ENCODE measurements at places on chromosomes 13 and 19.

GRCh38 chr19:7859831-7860713 is 14.1 kb downstream of the PRR36 start:
- DNase-seq = peak; percentile 60

DNA sequence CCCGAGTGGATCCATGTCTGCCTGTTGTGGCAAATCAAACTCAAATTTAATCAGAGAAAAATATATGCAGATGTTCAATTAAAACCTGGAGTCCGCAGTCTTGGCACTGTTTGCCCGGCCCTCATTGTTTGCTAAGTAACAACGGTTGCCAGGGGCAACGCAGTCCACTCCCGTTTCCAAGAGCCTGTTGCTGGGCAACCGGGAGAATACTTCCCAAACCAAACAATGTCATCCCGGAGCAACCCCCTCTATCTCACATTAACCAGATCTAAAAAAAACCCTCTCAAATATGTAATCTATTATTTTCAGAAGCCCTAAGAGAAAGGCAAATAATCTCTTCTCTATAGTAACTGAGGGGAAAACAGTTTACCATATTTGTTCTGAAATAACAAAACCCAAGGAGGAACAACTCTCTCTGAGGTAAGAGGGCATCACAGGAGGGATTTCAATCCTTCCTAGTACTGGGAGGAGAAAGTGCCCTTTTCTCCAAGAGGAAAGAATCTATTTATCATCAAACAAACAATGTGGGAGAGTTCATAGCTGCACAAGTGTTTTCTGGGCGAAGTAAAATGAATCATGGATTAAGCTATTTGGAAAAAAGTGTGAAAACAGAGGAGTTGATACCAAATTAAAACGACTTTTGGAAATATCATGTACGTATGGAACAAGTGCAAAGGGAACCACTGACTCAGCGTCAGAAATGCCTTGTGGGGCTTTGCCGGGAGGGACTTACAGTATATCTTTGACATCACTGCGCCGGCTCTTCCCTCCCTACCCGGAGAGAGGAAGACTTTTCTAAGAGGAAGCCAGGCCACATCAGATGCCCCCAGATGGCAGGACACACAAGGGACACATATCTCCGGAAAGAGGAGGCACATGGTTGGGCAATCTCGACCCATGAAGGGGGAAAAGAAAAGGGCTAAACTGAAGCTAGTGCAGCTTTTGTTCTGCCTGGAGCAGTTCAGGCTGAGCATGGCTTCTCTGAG is 43.3 kb downstream of the RFX2 start:
- DNase-seq = peak; percentile 91

DNA sequence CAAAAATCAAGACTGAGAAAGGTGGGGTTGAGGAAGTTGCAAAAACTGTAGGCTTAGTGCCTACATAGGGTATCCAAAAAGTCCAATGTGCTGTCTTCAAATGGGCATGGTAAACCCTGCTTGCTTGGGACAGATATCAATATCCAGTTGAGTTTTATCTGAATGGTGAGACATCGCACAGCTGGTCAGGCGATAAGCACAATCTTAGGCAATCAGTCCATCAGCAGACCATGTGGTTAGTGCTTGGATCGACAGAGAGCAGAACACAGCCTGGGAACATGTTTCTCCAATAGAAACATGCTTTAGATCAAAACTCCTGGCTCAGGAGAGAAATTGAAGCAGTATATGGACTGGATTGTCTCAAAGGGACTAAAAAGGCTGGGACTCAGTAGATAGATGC is 151.3 kb upstream of the IPO5 start:
- no peak for DNase-seq

DNA sequence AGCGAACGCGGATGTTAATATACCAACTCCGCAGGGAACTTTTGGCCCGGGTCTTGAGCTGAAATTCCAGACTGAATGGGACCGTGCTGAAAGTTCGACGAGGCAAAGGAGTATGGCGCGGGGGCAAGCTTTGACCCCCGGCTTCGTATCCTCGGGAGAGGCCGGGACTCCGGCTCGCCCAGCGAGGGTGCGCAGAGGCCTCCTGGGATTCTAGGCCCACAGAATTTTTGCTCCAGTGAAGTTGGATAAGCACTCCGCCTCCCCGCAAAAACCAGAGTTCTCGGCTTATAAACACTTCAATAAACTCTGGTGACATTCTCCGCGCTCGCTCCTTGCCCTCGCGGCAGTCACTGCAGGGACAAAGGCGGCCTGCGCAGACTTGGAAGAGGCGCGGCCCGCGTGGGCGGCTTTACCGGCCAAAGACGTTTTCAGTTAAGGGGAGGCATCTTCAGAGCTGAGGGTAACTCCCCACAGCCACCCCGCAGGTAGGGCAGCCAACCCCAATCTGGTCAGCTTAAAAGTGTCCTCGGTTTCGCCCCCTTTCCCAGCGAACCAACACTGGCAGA is 112.6 kb downstream of the KCNRG start:
- DNase-seq = no peak

GRCh38 chr13:84641491-84641890 is 759.2 kb upstream of the SLITRK1 start:
- DNase-seq = no peak

DNA sequence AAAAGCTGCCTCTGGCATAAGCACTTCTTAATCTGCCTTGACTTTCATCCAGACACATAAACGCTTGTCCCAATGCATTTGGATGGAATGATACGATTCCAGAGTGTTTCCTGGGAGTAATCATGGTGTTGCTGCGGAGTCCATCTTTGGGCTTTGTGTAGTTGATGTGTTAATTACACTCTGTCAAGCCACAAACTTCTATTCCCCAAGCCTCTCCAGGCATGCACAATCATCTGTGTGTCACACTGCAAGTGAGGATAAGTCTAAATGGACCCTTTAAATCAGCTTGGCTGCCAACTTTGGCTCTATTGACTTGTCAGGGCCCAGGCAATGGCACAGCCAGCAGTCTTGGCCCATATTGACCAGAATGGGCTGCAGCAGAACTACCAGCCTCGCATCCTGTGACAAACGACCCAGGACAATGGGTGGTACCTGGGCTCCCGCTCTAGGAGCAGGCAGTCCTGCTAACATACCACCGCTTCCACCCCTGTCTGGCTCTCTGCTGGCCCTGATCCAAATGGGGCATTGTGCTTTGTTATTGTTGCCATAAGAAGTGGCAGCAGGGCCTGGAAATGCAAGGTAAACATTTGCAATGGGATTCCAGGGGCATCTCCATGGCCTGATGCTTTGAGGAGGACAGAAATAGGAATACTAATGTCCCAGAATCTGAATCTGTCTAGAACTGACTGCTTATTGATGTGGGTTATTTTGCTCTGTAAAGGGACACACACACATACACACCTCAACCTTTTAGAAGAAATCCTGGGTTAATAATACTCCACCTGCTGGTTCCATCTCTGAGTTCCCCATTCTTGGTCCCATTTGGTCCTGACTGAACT is 127.2 kb downstream of the DNAJC15 start:
- DNase-seq = no peak

GRCh38 chr19:28549680-28550277 is 663.2 kb downstream of the UQCRFS1 start:
- no peak for DNase-seq

- DNase-seq = no peak
Observed at GRCh38 chr19:55305491-55305890, 19.6 kb downstream of the TMEM150B start.

- no peak for DNase-seq
Observed at GRCh38 chr13:114032126-114032799, 58.4 kb upstream of the C13orf46 start.

DNA sequence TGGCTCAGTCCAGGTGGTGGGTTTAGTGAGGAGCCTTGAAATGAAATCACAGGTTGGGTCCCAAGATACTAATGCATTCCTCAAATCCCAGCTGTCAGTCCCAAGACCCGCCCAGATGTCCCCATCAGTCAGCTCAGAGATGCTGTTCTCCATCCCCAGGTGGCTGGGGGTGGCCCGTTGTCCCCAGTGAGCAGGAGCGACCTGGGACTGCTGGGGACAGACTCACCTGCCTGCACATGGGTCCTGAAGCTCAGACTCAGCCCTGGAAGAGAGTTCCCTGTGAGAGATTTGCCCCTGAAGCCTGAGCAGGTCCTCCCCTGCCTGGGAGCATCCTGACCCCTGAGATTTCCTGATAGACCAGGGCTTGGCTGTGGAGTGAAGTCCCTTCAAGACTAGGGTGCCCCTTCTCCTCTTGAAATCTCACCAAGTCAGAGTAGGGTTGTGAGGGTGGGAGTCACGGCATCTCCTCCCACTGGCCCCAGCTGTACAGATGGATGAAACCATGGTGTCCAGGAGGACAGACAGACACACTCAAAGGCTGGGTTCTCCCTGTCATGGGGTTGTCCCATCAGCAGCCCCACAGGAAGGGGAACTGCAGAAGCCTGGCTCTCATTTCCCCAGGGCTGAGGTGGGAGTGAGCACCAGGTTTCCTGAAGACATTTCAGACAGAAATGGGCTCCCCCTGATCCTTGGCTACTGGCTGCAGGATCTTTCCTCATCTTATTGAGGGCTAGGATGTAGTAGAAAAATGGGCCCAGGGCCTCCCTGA is 14.4 kb downstream of the LILRA5 start:
- peak; percentile 25 for DNase-seq

- no peak for DNase-seq
Observed at GRCh38 chr19:14472202-14472938, 2.8 kb downstream of the PTGER1 start.

- DNase-seq = no peak
Observed at GRCh38 chr13:87087741-87088140, 583.4 kb upstream of the SLITRK5 start.

DNA sequence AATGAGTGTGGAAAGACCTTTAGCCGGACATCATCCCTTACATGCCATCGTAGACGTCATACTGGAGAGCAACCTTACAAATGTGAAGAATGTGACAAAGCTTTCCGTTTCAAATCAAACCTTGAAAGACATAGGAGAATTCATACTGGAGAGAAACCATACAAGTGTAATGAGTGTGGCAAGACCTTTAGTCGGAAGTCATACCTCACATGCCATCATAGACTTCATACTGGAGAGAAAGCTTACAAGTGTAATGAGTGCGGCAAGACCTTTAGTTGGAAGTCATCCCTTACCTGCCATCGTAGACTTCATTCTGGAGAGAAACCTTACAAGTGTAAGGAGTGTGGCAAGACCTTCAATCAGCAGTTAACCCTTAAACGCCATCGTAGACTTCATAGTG is 11.7 kb upstream of the ZNF813 start:
- no peak for DNase-seq

DNA sequence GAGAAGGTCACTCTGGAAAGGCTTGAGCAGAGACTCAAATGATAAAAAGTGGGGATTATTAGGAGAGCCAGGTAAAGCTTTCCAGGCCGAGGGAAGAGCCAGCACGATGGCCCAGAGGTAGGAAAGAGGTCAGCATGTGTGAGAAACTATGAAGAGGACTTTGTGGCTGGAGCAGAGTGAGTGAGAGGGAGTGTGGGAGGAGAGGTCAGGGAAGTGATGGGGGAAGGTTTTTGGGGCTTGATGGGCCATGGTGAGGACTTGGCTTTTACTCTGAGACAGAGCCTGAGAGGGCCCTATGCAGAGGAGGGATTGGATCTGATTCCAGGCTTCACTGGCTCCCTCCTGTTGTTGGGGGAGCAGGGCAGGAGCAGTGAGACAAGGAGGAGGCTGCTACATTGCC is 5.3 kb downstream of the CATSPERG start:
- DNase-seq = no peak
